Stimulated activated CD4-positive, alpha-beta T cell treated with anti-CD3 and anti-CD28 coated beads, TNF-alpha, amount 100 ng/mL, for 48 hours (primary cell): ENCODE measurements at places on chromosomes 11 and 22.

- DNase-seq, result no peak
These were observed 75.4 kb upstream of the FSHB start for GRCh38 chr11:30155428-30155827.

DNA sequence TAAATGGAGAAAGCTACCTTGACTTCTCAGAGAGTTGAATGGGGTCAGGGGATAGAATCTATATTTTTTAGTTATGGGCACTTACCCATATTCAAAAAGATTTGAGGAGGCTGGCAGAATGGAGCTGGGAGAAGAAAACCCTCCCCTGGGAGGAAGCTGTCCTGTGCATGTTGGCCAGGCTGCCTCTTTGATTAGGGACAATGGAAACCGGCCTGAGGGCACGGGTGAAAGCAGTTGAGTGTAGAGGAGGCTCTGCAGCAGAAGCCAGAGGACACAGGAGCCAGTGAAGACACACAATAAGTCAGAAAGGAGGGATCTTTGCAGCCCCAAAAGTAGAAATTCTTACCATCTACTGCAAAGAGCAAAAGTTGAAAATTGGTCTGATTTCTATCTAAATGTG lies 66.6 kb upstream of the B3GAT1 start:
- no peak for DNase-seq

DNA sequence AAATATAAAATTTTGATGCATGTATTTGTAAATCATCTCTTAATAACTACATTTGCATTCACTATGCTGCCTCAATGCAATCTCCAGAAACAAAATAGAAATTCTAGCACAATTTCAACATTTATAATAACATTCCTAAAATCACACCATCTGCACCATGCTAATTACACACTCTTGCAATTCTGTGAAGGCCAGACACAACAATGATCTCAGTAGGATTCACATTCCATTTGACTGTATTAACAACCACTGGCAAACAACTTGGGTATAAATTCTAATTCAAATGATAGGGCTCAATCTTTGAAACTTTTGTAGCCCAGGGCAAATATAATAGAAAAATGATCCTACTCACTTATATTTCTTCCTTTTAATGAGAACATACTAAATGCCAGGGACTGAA lies 25.9 kb downstream of the RAB6A start:
- no peak for DNase-seq

DNA sequence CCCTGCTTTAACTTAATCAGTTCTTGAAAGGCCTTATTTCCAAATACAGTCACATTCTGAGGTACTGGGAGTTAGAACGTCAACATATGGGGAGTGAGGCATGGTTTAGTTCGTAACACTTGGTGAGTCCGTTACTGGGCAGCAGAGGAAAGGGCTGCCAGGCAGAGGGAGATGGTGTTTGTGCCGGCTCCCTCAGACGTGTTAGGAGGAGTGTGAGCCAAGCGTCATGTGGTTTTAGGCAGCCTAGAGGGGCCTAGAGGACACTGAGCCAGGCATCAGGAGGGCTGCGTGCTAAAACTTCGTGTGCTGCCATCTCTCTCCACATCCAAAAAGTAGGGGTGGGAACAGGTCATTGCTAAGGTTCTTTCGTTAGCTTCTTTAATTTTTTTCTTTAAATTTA lies 10.2 kb downstream of the BCR start:
- DNase-seq, result no peak

DNA sequence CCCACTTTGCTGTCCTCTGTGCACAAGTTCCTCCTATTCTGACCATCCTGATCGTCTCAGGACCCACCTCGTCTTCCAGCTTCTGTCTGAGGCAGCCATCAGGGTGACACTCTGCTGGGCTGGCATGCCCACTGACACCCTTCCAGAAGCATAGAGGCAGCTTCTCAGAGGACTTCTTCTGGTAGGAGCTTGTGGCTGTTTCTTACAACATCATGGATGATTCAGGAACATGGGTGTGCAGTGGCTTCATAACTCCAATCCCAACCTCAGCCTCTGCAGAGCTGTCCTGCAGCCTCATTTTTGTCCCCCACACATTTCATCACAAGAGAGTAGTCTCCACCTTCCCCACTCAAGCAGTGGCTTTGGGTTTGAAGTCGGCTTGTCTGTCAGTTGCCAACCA lies 20.9 kb upstream of the CTR9 start:
- DNase-seq, result no peak

GRCh38 chr11:17005646-17006045 lies 8.6 kb downstream of the PLEKHA7 start:
- no peak for DNase-seq

DNA sequence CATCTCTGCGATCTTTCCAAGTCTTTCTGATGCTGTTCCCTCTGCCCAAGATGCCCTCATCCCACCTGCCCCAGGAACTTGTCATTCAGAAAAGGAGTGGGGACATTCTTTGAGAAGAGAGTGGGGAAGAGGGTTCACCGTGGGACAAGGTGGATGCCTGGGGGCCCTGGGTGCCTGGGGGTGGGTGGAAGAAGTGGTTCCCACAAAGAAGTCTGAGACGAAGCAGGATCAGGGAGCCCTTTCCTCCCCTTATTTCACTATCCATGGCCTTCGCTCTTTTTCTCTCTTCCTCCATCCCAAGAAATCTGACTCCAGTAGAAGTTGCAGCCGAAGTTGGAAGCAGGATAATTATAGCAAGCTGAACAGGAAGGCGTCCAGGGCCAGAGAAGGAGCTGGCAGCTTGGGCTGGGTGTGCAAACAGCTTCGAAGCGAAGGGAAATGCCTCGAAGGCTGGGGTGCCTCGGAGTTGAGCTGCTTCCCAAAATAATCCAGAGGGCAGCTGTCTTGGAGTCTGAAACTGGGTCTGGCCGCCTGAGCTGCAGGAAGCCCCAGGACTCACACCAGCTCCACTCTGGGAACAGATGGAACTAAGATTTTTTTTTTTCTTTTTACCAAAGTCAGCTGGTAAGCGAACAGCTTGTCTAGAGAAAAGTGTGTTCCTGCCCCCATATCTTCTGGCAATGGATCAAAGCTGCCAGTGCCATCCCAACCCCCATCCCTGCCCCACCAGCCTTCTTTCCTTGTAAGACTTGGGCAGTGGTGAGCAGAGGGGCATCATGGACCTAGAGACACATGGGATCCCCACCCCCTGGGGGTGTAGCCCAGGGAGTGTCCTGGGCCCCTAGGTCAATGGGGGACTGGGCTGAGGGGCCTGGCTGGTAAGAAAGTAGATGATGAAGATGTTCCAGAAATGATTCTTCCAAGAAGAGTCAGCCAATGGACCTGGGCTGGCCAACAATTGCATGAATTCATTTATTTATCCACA lies 31.5 kb downstream of the PARVG start:
- no peak for DNase-seq

- DNase-seq, result no peak
These were observed 13.7 kb upstream of the PPARA start for GRCh38 chr22:46136486-46137217.

- DNase-seq, result no peak
These were observed at the start of gene C11orf68 for GRCh38 chr11:65918211-65919140. TSS of gene C11orf68 (minus strand) at chr11:65919062. CDS start at chr11:65919031, 31 bp downstream.

DNA sequence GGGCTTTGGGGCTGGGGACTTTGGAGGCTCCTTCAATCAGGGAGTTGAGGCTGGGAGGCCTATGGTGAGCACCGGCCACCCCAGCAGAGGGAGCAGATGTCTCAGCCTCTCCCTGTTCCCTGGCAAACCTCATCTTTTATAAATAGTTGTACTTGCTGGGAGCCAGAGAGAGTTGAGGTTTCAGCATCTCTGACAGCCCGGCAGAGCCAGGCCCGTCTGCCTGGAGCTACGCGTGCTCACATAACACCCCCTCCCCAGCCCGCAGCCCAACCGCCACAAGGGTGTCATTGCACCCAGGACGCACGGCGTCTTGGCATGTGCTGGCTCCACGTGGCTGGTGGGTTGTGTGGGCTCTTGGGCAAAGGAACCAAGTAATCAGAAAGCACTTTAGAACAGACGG lies 127.1 kb downstream of the CHST1 start:
- DNase-seq, result no peak

GRCh38 chr22:32661296-32661695 lies 140.2 kb upstream of the TIMP3 start:
- DNase-seq, result no peak

DNA sequence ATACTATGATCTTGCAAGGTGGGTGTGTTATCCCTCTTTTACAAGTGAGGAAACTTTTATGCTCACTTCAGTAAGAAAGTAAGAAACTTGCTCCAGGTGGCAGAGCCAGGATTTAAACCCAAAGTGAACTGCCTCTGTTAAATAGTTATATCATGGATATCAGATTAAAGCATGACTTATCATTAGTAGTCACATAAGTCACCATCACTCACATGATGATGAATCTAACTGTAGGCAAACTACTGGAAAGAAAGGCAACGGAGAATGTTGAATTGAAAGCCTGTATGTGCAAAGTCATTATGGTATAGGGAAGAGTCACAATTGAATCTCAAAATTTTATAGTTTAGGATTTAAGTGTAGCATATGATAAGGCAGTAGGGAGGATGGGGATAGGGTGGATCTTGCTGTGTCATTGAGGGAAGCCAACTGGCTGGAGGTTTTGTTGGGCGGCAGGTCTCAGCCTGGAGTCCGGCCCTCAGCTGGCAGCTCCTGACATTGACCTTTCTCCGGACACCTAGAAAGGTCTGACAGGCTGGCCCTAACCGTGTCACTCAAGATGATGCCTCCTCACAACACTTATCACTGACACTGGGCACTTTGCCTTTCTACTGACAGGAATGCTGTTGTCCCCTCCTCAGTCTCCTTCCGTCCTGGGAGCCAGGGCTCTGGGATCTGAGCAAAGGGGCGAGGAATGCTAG lies 98.3 kb downstream of the EMSY start:
- DNase-seq, result no peak

DNA sequence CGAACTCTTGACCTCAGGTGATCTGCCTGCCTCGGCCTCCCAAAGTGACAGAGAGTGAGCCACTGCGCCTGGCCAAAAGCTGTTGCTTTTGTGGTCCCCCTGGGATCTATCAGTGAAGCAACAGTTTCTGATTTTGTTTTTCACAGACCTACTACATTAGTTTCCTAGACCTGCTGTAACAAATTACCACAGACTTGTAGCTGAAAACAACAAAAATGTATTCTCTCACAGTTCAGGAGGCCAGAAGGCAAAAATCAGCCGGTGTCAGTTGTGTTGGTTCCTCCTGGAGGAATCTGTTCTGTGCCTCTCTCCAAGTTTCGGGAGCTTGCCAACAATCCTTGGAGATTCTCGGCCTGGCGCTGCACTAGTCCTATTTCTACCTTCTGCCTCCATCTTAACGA lies 8.5 kb upstream of the SLC35C1 start:
- DNase-seq, result no peak

DNA sequence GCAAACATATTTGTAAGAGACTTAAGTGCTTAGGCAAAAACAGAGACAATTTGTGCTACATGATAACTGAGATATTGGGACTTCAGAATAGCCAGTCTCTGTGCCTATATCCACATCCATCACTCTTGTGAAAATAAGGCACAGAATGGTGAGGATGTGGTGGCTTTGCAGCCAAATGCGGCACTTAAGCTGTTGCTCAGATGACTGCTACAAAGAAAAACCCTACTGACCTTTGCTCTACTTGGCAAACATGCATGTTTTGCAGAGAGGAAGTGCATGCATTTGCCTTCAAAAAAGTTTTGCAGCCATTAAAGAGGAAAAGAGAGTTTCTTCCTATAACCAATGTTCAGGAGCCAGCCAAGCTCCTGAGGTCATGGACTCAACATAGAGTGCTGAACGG lies 675.0 kb upstream of the KIRREL3 start:
- DNase-seq, result no peak

- no peak for DNase-seq
These were observed 30.1 kb upstream of the MPPED1 start for GRCh38 chr22:43381693-43382092.

DNA sequence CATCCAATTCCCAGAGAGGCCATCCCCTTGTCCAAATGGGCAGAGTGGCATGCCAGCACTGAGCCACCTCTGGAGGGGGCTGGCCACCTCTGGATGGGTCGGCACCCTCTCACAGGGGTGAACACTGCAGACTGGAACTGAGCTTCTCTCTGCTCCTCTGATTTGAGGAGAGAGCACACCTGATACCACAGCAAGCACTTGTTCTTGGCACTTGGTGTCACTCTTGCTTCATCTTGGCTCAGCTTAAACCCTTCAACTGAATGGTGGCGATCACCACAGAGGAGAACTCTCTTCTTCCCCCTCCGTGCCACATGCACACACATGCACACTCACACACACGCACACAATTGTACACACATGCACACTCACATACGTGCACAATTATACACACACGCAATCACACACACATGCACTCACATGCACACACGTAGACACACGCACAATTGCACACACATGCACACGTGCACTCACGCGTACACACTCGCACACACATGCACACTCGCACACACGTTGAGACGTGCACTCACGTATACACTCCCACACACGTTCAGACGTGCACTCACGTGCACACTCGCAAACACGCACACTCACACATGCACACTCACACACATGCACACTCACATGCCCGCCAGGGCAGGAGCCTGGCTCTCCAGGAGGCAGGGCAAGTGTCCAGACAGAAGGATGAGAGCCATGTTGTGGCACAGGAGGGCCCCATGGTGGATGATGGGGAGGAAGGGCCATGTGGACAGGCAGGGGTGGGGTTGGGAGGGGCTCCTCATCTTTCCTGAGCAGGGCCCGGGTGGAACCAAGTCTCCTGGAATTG lies 23.4 kb downstream of the OVOL1 start:
- no peak for DNase-seq

DNA sequence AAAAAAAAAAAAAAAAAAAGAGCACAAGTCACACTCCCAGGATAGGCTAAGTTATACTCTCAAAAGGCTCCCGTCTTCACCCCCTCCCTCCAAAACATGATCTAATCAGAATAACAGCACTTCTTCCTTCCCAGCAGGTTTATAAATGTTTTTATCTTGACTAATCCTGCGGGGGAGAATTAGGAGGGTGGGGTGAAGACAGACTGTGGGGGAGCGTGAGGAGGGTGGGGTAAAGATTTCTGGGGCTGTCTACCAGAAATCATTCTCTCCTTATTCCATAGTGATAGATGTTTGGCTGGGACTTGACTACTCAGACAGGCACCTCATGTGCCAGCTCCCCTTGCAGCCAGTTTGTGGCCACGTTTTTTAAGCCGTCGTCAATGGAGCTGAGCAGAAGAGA lies 17.0 kb downstream of the KCNE3 start:
- DNase-seq, result no peak
